ENCODE measurements at places on chromosomes 12 and 14.

- DNase-seq, result no peak
These were observed 23.3 kb upstream of the NUDT14 start for GRCh38 chr14:105204206-105204930.

- no peak for DNase-seq
These were observed 4.5 kb downstream of the HAUS4 start for GRCh38 chr14:22952418-22952817.

DNA sequence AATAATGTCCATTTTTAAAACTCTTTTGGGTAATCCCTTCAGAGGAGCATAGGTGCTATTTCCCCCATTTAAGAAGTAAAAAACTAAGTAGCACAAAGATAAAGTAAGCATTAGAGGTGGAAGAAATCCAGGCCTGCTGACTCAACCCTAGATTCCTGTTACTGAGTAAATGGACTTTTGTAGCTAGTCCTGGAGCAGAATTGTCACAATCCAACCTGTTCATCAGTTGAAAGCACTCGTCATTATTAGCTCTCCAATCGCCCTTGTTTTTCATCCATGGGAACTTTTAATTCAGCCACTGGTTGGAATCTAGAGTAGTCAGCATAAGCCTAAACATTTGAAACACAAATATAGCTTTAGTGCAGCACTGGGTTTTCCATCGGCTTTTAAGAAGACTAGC, 139.5 kb upstream of the AMIGO2 start:
- DNase-seq, result no peak

DNA sequence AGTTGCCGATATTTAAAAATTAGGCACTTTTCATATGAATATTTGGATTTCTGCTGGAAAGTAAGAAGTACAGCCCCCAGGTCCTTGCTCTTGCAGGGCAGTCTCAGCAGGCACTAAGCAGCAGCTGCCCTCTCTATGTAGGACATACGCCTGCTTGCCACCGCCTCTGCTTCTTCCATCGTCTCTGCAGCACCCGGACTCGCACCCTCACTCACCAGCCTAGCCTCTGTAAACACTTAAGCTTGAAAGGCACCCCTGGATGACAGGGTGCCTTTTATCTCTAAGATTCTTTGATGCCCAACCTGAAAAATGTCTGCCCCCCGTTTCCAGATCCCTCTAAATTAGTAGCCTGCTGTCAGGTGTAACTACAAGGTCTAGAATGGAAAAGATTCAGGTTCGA, 19.0 kb downstream of the OTUB2 start:
- no peak for DNase-seq

DNA sequence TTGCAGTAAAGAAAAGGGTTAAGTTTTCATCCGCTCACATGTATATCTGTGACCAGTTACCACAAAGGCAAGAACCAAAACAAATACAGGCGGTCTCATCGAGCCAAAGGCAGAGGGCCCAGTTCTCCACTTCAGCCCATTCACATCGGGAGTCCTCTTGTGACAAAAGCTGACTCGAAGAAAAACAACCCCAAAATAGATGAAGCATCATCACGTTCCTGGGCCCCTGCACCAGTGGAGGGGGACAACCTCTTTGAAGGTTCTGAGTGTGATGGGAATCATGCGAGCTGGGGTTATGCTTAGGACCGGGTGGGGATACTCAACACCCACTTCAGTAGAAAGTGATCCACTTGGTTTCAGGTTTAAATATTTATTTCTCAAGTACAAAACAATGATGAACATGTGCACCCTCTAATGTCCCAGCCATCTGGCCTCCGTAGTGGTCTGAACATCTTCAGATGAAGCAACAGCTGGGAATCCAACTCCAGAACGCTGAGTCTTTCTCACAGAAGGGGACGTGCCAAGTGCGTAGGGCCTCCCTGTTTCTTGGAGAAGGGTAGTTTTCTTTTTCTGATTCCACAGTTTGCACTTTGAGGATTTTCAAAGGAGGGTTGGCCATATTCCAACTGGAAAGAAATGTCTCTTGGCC, 8.4 kb downstream of the GSC start:
- DNase-seq, result no peak
